ENCODE measurements at places on chromosomes 7 and 10.

GRCh38 chr7:41104631-41105030 lies 598.3 kb downstream of the INHBA start:
- DNase-seq = no peak

DNA sequence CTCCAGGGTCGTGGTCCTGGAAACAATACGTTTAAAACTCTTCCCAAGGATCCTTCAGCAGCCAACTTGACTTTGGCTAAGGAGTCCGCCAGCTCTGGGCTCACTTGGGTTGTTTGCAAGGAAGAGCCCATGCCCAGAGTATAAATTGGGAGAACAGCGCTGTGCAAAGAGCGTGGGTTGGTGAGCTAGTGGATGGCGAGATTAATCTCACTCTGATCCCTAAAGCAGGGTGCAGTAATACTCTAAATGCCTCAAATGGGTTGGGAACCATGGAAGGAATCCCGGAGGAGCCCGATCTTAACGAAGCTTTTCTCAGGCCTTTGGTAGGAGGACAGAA lies 495 bp upstream of the SDHAF3 start:
- no peak for DNase-seq

- DNase-seq = no peak
Measured at GRCh38 chr10:43417950-43418768, 9.2 kb upstream of the HNRNPF start.

- no peak for DNase-seq
Measured at GRCh38 chr7:117993377-117994003, 120.2 kb upstream of the CTTNBP2 start.
